Ascending aorta (tissue), 2 donors: ENCODE measurements at places on chromosomes 2 and 18.

GRCh38 chr2:104052356-104052755 is 801.6 kb upstream of the POU3F3 start:
- no peaks in the 10 kb centered on the region for H3K27me3 ChIP-seq
- no peak overlapping the region for H3K4me3 ChIP-seq

GRCh38 chr2:99562516-99562915 is 72.7 kb upstream of the REV1 start:
- H3K27ac ChIP-seq = no peak overlapping the region
- no peak overlapping the region for H3K4me3 ChIP-seq
- DNase-seq = no peak
- H3K27me3 ChIP-seq = no peaks in the 10 kb centered on the region

DNA sequence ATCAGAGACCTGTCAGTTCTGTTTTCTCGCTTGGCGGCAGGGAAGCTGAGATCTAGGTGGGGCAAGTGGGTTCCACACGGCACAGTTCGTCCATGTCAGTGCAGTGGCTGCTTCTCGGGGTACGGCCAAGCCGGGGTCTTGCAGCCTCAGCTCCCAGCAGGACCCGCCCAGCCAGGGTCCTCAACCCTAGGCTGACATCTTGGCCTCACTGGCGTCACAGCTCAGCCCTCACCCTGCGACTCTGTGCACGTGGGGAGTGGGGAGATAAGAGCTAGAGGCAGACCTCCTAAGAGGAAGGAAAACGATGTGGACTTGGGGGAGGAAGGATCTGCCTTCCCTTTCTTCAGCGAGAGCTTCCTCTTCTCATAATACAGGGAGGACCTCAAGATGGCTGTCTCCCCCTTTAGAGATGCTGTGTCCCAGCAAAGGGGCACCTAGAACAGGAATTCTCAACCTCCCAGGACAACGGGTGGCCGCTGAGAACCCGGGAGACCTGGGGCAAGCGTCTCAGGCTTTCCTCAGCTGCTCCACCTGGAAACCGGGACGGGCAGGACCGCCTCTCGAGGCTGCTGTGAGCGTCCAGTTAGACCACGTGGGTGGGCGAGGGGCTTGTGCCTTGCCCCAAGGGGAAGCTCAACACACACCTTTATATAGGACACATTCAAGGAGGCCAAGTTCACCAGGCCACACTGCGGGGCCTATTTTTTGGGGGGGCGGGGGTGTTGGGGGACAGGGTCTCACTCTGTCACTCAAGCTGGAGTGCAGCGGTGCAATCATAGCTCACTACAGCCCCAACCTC is 23.5 kb upstream of the KLF11 start:
- H3K27me3 ChIP-seq = no peaks in the 10 kb centered on the region
- no peaks in the 10 kb centered on the region for H3K36me3 ChIP-seq
- no peak overlapping the region for H3K27ac ChIP-seq
- DNase-seq = no peak
- H3K4me1 ChIP-seq = no peaks in the 10 kb centered on the region

DNA sequence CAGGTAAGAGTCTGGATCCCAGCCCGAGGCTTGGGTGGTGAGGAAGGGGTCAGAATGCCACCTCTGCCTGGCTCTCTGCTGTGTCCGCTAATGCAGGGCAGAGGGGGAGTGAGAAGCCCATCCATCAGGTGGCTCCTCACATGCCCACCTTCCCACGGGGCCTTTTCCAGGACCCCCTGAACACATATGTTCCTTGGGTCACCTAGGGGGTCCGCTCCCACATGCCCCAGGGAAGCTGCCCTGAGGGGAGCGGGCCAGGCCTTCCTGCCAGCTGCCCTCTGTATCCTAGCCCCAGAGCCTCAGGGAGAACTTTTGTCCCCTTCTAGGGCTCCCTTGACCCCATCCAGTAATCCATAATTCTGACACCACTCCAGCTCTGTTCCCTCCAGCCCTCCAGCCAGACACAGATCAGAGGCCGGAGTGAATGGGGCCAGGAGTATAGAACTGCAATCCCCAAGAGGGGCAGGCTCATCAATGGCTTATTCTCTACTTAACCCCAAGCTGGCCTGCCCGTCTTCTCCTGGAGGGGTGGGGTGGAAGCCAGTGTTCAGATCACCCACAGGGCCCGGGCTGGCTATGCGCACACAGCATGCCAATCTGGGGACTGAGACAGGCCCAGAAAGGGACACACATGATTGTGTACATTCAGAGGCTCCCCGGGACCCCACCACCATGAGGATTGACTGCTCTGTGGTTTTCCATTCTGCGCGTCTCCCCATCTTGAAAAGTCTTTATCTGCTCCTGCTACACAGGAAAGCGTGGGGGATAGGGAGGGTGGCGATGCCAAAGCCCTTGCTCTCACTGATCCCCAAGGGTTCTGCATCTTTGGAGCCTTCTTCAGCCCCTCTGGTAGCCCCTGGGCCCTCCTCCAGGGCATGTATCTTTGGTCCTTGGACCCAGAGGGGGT is 1.1 kb downstream of the EMILIN1 start:
- no peaks in the 10 kb centered on the region for H3K27me3 ChIP-seq
- peaks cover 11% of the 10 kb centered on the region for H3K4me1 ChIP-seq
- peak overlapping the region; percentile 61 for H3K4me3 ChIP-seq
- H3K36me3 ChIP-seq = peaks cover 11% of the 10 kb centered on the region
- H3K27ac ChIP-seq = peak overlapping the region; percentile 97

DNA sequence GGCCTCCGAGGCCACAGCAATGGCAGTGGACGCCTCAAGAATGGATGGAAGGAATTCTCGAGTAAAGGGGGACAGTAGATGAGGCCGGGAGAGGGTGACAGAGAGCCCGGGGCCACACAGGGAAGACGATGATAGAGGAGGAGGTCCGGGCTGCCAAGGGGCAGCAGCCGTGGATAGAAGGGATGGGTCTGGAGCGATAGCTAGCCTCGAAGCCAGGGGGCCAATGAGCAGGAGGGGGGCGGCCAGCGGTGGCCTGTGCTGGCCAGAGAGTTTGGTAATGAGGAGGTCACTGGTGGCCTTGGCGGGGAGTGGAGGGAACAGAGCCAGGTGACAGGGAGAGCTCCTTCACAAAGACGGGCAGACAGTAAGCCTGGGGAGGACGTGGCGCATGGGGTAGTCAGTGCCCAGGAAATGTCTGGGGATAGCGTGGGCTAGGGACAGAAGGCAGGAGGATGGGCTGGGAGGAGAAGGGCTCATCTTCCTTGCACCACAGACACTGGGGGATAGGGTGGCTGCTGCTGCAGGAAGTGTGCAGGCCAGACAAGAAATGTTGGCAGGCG is 87.8 kb upstream of the ASB18 start:
- H3K36me3 ChIP-seq = no peaks in the 10 kb centered on the region
- H3K27ac ChIP-seq = no peak overlapping the region
- H3K4me1 ChIP-seq = no peaks in the 10 kb centered on the region
- no peak overlapping the region for H3K4me3 ChIP-seq
- no peak for DNase-seq
- no peaks in the 10 kb centered on the region for H3K27me3 ChIP-seq

- H3K27ac ChIP-seq = no peak overlapping the region
- H3K4me3 ChIP-seq = no peak overlapping the region
- H3K4me1 ChIP-seq = peaks cover 50% of the 10 kb centered on the region
Observed at GRCh38 chr2:173947131-173947530, 18.0 kb downstream of the SP3 start.

DNA sequence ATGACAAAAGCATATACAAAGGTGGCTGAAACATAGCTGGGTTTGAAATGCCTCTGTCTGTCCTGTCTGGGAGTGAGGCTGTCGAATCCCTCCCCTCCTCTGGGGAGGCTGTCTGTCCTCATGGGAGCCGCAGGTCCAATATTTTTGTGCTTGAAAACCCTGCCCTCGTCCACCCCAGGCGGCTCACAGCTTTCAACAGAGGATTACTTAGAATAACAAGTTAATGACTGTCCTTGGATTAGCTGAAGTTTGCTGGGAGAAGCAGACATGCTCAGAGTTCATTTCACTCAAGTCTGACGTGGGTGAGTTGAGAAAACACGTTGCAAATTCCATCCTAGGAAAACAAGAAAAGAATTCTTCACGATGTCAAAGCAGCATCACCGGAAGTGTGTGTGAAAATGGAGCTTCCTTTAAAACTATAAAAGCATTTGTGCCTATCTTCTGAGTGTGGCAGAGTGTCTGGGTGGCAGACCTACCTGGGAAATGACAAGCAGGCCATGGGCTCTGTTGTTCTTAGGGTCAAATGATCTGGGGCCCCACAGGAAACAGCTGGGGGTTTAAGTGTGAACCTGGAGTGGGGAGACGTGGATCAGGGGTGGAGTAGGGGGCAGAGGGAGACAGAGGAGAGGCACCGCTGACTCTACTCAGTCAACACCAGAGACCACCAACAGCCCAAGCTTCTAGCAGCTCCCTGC is 77.1 kb downstream of the DDX1 start:
- no peaks in the 10 kb centered on the region for H3K27me3 ChIP-seq
- no peaks in the 10 kb centered on the region for H3K4me1 ChIP-seq
- DNase-seq = no peak
- H3K27ac ChIP-seq = no peak overlapping the region

- peaks cover 59% of the 10 kb centered on the region for H3K36me3 ChIP-seq
- DNase-seq = no peak
- no peaks in the 10 kb centered on the region for H3K4me1 ChIP-seq
- no peak overlapping the region for H3K27ac ChIP-seq
- H3K4me3 ChIP-seq = no peak overlapping the region
Observed at GRCh38 chr2:171044416-171044815, 115.4 kb downstream of the GORASP2 start.

- H3K4me1 ChIP-seq = no peaks in the 10 kb centered on the region
- H3K36me3 ChIP-seq = no peaks in the 10 kb centered on the region
- peak overlapping the region; percentile 84 for H3K27ac ChIP-seq
- peak; percentile 90 for DNase-seq
- peak overlapping the region; percentile 64 for H3K4me3 ChIP-seq
Observed at GRCh38 chr2:231680992-231681852, 27.1 kb upstream of the PTMA start.
